Ascending aorta (tissue), 2 donors: ENCODE measurements at places on chromosomes 11 and 22.

DNA sequence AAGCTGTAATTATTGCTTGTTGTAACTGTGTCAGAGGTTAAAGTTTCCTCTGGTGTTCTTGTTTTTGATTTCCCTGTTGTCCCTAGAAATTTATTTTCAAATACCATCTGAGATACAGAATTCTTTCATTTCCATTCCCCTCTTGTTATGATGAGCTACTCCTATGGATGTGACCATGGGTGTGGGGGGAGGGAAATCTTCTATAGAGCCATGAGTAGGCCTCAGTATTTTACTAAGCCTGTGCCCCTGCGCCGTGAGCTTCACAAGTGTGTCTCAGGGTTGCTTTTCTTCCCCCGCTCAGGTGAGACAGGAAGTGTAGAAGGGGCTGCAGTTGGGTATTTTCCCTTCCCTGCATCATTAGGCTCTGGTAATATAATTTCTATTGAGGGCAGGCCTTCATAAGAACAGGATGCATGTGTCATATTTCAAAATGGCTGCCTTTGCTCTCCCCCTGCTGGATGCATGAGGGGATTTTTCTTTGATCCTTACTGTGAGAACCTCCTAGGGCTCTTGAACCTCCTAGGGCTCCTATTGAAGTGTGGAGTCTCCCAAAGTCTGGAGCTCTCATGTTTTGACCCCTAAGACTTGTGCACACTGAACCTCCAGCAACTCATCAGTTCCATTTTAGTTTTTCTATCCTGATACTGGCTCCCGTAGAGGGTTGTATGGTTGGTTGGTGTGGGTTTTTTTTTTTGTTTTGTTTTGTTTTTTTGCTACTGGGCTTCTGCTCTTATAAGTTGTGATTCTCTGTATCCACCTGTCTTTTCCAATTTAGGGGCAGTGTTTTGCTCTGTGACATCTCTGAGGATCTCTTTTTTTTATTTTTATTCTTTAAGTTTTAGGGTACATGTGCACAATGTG lies 658.2 kb downstream of the NTM start:
- DNase-seq = no peak

- no peak for DNase-seq
These were observed 3.0 kb downstream of the SAC3D1 start for GRCh38 chr11:65043881-65044501.

GRCh38 chr22:30717952-30718351 lies 23.3 kb downstream of the OSBP2 start:
- no peak for DNase-seq

GRCh38 chr11:106656646-106657045 lies 361.6 kb downstream of the GUCY1A2 start:
- DNase-seq = no peak

- DNase-seq = no peak
These were observed 49.4 kb downstream of the RSF1 start for GRCh38 chr11:77771135-77771534.

DNA sequence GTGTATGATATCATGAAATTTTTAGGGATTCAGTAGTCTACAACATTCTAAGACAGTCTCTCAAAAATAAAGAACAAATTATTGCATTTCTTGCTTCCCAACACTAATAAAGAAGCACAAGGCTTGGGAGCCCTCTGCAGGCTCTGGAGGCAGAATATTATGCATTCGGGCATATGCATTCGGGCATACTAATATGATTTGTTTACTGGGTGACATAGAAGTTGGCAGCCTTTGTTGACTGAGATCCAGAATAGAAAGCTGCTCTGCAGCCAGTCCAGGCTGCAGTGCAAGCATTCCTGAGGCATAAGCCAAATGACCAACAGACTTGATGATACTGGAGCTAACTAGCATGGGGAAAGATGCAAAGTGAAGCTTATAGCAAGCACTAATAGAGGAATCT lies 945.5 kb downstream of the OPCML start:
- DNase-seq = no peak

DNA sequence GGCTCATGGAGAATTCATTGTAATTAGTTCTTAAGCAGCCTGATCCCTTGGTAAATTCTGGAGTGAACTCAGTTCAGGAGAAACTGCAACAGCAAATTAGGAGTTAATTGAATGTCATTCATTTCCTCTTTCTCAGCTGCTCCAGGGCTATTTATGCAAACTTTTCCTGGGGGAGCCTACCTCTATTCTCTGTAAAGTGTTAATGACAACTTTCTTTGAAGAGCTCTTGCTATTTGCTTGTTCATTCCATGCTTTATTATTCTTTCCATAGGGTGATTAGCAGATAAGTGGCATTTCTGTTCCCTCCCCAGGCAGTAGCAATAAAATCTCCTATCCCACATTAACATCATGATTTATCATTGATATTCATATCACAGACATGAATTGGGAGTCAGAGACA lies 267.6 kb upstream of the DDI1 start:
- no peak for DNase-seq

- DNase-seq = no peak
These were observed 1598.1 kb downstream of the FAM181B start for GRCh38 chr11:81135570-81135969.

GRCh38 chr11:67441098-67441563 lies 2.1 kb downstream of the CORO1B start:
- no peak for DNase-seq

GRCh38 chr11:120929664-120930154 lies 94.2 kb upstream of the TBCEL start:
- DNase-seq = no peak

DNA sequence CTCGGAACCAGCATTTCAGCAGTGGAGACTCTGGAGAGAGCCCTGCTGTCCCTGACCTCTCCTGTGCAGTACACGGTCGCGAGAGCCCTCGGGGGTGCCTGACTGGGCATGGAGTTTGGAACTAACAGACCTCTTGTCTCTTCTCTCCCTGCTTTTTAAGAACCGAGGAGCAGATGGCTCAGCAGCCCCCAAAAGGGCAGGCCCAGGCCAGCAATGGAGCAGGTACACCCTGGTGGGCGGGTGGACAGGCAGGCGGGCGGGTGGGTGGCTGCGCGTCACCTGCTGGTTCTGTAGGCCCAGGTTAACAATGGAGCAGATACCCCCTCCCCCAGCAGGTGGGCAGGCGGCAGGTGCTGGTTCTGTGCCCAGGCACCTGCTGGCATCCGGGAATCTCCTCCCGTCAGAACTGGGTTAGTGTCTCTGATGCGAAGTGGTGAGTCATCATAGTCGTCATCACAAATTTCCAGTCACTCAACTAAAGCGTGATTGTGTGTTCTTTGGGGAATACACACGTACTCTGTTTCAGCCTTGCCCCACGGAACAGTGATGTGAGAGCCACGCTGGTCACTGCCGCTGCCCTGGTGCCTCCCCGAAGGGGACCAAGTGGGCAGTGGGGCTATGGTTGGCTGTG lies 41.1 kb downstream of the GRAMD4 start:
- DNase-seq = no peak

GRCh38 chr22:36797911-36798673 lies 18.7 kb downstream of the PVALB start:
- no peak for DNase-seq

- DNase-seq = no peak
These were observed 53.8 kb upstream of the ME3 start for GRCh38 chr11:86726118-86726753.

- DNase-seq = peak; percentile 45
These were observed 555.0 kb downstream of the BRD1 start for GRCh38 chr22:49272546-49273125.

- DNase-seq = no peak
These were observed 32.2 kb upstream of the OR4B1 start for GRCh38 chr11:48184452-48184851.

- DNase-seq = no peak
These were observed 377.6 kb downstream of the DCDC1 start for GRCh38 chr11:30991802-30992512.

- no peak for DNase-seq
These were observed 35.4 kb upstream of the CARS1 start for GRCh38 chr11:3092603-3093141.

GRCh38 chr11:27462543-27462942 lies 10.0 kb downstream of the LGR4 start:
- no peak for DNase-seq

DNA sequence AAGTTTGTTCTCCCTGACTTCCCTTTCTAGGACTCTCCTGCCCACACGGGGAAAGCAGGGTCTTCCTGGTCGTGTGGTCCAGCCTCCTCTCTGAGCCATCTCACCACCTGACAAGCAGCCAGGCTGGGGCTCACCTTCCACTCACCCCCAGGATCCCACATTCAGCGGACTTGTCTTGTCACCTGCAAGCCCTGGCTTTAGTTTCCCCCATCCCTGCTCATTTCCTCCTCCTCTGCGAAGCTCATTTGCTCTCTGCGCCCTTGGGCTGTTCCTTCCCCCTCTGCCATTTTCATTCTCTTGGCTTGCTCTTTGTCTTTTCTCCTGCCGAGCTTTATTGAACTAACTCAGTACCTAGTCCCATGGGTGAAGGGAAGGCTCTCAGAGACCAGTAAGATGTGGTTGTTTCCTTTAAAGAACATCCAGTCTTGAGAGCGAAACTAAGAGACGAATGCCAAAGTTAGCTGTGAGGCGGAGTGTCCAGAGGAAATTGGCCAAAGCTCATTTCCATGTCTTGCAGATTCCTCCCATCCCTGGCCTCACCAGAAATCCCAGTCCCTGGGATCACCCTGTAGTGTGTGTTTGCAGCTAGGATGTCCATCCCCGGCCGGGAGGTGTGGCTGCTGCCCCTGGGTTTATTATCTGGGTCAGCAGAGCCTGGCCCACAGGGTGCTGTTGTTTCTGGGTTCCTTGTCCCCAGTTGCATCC lies 2.0 kb downstream of the ST14 start:
- no peak for DNase-seq

- DNase-seq = no peak
These were observed 79.9 kb upstream of the RAB1B start for GRCh38 chr11:66188580-66188979.

GRCh38 chr11:73384872-73385689 lies 8.9 kb downstream of the RELT start:
- DNase-seq = peak; percentile 76

GRCh38 chr11:111177037-111177871 lies 68.3 kb upstream of the POU2AF2 start:
- DNase-seq = no peak

DNA sequence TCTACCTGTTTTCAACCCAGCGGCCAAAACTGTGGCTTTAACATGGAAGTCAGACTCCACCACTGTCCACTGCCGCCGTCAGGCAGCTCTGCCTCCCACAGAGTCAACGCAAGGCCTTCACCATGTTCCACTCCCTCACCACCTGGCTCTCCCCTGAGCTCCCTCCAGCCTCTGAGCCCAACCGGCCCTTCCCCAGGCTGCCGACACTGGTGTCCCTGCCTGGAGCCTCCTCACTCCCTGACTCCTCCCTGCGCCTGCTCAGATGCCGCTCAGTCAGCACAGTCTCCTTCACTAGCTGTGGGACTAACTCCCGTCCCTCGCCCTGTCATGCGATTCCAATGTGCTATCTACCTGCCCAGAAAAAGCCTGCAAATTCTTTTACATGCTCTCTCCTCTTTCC lies 16.3 kb downstream of the SULT4A1 start:
- DNase-seq = no peak
